Activated CD4-positive, alpha-beta T cell treated with anti-CD3 and anti-CD28 coated beads, Interleukin-2, amount 10 ng/mL, durations not matched to agents 7 days and 5 days (primary cell): ENCODE measurements at places on chromosomes 4 and X.

GRCh38 chr4:148998719-148999118 lies 556.5 kb upstream of the NR3C2 start:
- DNase-seq: no peak

- DNase-seq: no peak
Measured at GRCh38 chr4:25827373-25827772, 35.4 kb downstream of the SEL1L3 start.

GRCh38 chr4:102826890-102827673 lies at the start of gene UBE2D3:
Gene UBE2D3 (minus strand): TSS chr4:102827551. CDS start chr4:102826508, 1,043 bp downstream.
- peak; percentile 93 for DNase-seq

GRCh38 chrX:8783714-8784098 lies 17.5 kb downstream of the FAM9A start:
- DNase-seq: no peak

DNA sequence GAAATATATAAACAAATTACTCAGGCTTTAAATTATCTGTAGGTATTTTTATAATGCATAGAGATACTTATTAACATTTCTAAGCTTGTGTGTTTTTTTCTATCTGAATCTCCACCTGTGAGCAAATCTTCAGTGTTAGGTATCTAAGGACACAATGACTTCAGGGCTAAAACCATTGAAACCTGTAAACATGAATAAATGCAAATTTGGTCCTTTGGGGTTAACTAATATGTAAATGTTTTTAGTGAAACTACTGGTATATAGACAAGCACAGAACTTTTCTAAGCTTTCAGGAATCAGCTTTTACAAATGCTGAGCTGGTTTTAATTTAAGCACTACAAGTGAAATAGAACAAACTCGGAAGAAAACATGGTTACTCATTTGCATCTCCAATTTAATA lies 147.9 kb downstream of the FBXO8 start:
- DNase-seq: no peak

GRCh38 chr4:112523008-112523721 lies 7.2 kb upstream of the NEUROG2 start:
- DNase-seq: peak; percentile 36

- no peak for DNase-seq
Measured at GRCh38 chr4:86302251-86302650, 57.6 kb downstream of the MAPK10 start.
